ENCODE measurements at places on chromosomes 2 and 18. TPM values are rescaled to one million over a fixed set of nuclear protein-coding genes. Genes with fewer than 3 reads are reported as not detected.

The PLGLB2 gene
- total RNA-seq: 1.9 TPM

The INPP5D gene
- total RNA-seq: 0.74 TPM

- no peak for DNase-seq
These were observed 385.1 kb downstream of the RAD51AP2 start for GRCh38 chr2:17133052-17133671.

- DNase-seq: no peak
These were observed 232.1 kb downstream of the ARHGAP15 start for GRCh38 chr2:143361346-143361745.
